SHP77 treated with DMSO at 0.1 percent for 48 hours (cell line): ENCODE measurements at places on chromosomes 2 and 18.

GRCh38 chr2:1846046-1847015 is 102.0 kb upstream of the PXDN start:
- DNase-seq = no peak

DNA sequence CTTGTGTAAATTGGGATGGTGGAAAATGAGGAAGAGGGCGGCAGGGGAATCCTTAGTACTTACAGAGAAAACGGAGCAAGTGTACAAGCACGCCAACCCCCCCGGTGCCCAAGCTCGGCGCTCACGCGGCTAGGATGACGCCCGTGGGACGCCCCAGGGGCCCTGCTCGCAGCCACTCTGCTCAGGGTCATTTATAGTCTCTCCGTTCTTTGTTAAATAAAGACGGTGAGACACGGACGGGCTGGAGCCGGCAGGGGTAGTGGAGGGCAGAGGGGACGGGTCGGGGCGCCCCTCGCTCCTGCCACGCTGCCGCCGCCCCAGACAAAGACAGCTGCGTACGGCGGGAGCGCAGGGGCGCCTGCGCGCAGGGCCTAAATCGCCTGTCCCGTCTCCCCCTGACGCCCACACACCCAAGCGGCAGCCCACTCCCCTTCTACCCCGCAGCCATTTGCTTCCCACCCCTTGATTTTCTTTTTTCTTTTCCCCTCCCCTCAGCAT is 37.8 kb downstream of the PCBP1 start:
- no peak for DNase-seq

GRCh38 chr2:84799772-84800171 is 81.1 kb downstream of the TRABD2A start:
- no peak for DNase-seq

GRCh38 chr18:44915661-44916060 is 235.0 kb downstream of the SETBP1 start:
- DNase-seq = no peak

GRCh38 chr18:59861009-59861408 is 38.8 kb upstream of the PMAIP1 start:
- no peak for DNase-seq

DNA sequence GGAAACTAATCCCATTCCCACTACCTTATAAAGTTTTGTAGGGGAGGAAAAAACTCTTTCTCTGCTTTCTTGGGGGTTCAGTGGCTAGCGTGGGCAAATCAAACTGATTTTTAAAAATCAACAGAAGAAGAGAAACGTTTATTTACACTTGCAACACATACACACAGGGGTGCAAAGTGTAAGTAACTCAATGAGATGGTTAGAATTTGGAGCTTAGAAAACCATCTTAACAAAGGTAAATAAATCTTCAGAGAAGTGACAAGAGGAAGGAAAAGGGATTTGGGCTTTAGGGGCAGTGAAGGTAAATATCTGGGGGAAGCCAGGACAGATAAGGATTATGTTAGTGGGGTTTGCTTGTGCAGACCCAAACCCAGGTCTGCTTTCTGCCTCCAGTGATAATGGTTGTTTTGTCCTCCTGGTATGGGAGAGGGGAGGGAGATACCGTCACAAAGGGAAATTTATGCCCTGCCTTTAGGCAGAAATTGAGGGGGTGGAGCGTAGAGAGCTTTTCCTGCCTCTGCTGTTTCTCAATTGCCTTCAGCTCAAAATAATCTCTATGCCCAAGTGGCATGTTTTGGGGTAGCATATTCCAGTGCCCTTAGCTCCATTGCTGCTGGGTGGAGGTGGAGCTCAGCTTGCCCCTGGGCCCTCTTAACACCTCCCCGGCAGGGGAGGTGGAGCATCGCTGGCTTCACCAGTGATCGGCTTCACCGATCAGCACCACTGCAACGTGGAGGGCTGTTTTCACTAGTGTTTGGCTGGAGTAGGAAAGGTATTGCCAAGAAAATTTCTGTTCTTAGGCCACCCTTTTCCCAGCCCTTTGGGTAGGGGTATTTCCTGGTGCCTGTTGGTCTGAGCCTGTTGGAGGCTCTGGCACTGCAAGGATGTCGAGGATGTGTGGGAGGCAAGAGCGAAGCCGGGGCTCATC is 92.2 kb downstream of the TEX51 start:
- no peak for DNase-seq

DNA sequence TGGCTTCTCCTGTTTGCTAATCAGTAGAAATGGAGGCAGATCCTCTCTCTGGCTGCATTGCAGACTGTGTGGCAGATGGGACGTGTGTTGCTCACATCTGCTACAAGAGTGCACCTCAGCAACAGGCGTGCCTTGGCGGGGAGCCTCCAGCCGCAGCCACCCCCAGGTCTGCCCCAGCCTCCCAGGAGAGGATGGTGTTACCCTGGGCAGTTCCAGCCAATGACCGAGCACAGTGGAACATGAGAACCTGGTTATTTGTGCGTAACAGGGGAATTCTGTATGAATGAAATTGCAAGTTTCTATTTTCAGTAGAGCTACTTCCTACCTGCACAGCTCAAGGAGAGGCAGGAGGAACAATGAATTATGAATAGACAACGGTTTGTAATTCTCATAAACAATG is 130.6 kb upstream of the CBLN2 start:
- DNase-seq = no peak

GRCh38 chr2:239711911-239712570 is 311.2 kb upstream of the HDAC4 start:
- no peak for DNase-seq

GRCh38 chr18:12811191-12811950 is 72.7 kb downstream of the PTPN2 start:
- DNase-seq = no peak

DNA sequence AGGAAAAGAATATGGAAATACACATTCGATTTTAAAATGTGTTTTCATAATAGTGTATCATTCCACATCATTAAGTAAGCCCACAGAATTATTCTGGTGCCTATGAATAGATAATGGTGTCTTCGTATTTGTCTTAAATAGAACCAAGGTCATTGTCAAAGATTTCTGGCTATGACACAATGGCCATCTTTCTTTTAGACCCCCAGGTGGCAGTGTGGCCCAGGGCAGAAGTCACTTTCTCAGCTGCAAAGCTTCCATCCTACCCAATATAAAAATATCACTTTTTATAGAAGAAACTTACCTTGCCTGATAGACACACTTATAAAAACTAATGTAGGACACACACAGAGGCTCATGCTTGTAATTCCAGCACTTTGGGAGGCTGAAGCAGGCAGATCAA is 57.5 kb downstream of the ZRANB3 start:
- no peak for DNase-seq

- no peak for DNase-seq
These were observed 101.3 kb upstream of the NDUFV2 start for GRCh38 chr18:9001209-9001608.

DNA sequence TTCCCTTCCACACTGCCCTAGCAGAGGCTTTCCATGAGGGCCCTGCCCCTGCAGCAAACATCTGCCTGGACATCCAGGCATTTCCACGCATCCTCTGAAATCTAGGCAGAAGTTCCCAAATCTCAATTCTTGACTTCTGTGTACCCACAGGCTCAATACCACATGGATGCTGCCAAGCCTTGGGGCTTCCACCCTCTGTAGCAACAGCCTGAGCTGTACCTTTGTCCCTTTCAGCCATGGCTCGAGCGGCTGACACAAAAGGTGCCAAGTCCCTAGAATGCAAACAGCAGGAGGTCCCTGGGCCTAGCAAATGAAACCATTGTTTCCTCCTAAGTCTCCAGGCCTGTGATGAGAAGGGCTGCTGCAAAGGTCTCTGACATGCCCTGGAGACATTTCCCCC is 744.5 kb upstream of the LINC00305 start:
- no peak for DNase-seq

GRCh38 chr2:19357402-19358241 is 801 bp downstream of the OSR1 start:
- no peak for DNase-seq

- no peak for DNase-seq
These were observed 5.5 kb upstream of the RMDN2 start for GRCh38 chr2:37919631-37920032.

DNA sequence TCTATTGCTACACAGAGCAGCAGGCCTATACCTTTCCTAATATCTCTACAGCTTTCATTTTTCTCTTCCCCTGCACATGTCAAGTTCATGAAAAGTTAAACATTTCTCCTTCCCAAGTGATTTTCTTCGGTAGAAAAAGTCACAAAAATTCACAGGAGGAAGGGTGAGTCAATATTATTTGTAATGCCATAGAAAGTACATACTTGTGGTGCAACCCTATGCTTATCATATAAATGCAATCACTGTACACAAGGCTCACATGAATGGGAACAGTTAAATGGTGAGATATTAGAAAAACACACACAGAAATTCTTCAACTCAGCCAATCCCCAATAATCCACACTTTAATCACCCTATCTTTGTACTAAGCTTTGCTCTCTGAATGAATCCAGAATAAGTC is 651.6 kb downstream of the LRRTM4 start:
- no peak for DNase-seq

DNA sequence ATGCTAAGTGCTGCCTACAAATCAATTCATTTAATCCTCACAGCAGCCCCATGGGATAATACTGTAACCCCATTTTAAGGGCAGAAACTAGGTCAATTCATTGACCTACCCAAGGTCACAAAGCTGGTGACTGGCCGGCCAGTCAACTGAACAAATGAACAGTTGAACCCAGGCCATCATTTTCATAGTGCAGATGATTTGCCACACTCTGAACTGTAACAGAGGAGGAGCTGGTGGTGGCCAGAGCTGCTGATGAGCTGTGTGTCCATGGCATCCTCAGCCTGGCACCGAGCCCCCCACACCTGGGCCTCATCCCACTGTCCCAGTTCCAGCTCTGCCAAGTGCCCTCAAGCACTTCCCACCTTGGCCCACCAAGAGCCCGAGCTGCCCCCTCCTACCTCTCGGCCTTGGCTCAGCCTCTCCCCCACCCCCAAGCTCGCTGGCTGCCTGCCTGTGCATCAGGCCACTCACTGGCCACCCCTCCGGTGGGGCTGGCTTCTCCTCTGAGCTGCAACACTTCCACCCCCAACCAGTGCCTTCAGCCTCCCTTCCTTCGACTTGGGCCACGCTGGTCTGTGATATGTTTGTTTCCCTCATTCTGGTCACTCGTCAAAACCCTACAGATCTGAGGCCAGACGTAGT is 58.4 kb downstream of the ATOH8 start:
- no peak for DNase-seq

DNA sequence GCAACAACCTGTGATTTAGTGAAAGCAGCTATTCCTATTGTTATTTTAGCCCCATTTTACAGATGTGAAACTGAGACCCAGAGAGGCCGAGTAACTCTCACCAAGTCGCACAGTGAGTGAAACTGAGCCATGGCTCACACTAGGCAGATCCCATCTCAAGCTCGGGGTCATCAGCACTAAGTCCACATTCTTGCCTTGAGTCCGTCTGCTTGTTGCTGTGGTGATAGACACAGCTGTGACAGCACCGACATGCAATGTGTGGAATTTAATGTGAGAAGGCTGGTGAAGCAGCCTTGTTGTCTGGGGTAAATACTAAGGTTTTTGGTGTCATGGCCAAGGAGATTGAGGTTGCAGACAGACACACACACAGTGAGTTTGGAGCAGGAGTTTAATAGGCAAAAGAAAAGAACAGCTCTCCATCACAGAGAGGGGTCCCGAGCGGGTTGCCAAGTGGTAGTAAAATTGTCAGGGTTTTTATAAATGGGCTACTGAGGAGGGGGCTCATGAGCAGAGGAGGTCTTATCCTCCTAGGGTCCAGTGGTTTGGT is 40.2 kb upstream of the GMCL1 start:
- DNase-seq = no peak
